Thoracic aorta (tissue), 2 donors: ENCODE measurements at places on chromosomes 12 and 14.

DNA sequence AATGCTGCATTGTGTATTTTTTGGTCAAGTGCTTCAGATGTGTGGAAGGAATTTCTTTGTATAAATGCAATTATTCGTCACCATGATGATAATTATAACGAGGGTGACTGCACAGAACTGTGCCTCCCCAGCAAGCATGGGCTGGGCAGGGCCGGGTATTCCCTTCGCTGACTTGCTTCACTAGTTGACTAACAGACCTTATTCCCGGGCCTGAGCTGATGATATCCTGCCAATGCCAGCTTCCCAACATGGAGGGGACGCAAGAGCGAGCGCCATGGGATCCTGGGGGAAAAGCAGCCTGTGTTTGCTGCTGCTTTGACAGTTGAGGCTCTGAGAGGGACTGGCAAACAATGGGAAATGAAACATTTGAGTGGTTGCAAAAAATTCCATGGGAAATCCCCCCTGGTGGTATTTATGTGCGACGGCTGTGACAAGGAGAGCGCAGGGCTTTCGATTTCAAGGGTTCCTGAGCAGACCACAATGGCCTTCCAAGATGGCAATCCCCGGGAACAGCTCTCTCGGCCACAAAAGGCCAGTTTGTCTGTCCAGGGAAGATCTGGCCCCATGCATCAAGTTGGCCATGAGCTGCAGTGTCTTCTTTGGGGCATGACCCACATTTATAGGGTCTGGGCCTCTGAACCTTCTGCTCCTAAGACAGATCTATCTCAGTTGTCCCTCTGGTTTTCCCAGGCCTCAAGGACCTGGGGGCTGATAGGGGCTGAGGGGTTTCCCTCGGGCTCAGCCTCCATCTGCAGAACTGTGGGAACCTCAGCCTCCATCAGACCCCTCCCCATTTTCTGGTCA is 21.9 kb upstream of the MAP1LC3B2 start:
- DNase-seq: no peak

GRCh38 chr14:22314183-22314820 is 274.7 kb downstream of the DAD1 start:
- no peak for DNase-seq

GRCh38 chr12:132444957-132445883 is 44.7 kb upstream of the FBRSL1 start:
- DNase-seq: no peak

DNA sequence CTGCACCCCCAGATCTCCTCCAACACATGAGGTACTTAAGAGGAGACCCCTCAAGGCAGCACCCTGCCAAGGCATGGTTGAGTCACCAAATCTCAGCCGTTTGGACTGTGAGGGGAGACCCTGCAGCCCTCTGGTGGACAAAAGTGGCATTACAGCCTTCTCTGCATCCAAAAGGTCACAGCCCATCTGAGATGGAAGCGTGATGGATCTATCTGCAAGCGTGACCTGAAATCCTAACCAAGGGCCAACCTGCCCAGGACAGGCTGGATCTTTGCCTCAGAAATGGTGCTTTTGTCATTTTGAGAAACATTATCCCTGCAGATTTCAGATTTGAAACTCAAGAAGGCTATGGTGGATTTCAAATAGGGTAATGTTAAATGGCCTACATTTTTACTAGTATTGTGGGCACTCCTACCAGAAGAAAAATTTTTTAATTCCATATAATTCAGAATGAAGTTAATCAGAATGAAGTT is 23.7 kb upstream of the DHRS4 start:
- DNase-seq: peak; percentile 60

DNA sequence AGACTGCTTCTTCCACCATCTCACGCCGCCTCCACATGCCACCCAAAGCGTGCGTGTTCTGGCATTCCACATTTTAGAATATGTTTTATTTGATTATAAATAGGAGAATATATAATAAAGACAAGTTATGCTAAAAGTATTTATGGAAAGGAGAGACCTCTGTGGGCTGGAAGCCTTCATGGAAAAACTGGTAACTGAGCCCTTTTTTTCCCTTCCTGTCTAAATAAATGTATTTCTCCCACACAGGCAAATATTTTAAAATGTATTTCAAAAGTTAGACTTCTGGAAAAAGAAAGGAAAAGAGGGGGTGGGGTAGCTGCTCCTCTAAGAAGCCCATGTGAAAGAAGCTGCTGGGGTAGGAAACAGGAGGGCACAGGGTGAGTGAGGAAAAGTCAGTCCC is 16.1 kb upstream of the NR4A1 start:
- no peak for DNase-seq

GRCh38 chr12:4273652-4274395 is at the start of gene CCND2:
CCND2 (plus strand) TSS chr12:4273762; CDS start chr12:4274041, 279 bp downstream.
- peak; percentile 75 for DNase-seq

- DNase-seq: no peak
Measured at GRCh38 chr12:29316752-29317151, 64.2 kb downstream of the ERGIC2 start.

- DNase-seq: no peak
Measured at GRCh38 chr12:72313806-72314205, 41.6 kb downstream of the TRHDE start.

GRCh38 chr12:98939350-98939749 is 294.3 kb downstream of the APAF1 start:
- DNase-seq: no peak

GRCh38 chr12:128458301-128458974 is 191.5 kb downstream of the TMEM132C start:
- no peak for DNase-seq

GRCh38 chr14:21525571-21525961 is 580 bp downstream of the SALL2 start:
- DNase-seq: no peak

GRCh38 chr14:29075761-29076160 is 309.2 kb downstream of the FOXG1 start:
- DNase-seq: no peak

GRCh38 chr12:98259693-98260092 is 255.7 kb upstream of the TMPO start:
- no peak for DNase-seq

- peak; percentile 7 for DNase-seq
Measured at GRCh38 chr14:96146131-96146771, 58.4 kb upstream of the BDKRB2 start.

- peak; percentile 16 for DNase-seq
Measured at GRCh38 chr12:88241862-88242570, 99.9 kb downstream of the TMTC3 start.

GRCh38 chr12:52494518-52494917 is 1.5 kb upstream of the KRT6A start:
- DNase-seq: no peak

- no peak for DNase-seq
Measured at GRCh38 chr12:24679126-24679525, 269.8 kb downstream of the BCAT1 start.

DNA sequence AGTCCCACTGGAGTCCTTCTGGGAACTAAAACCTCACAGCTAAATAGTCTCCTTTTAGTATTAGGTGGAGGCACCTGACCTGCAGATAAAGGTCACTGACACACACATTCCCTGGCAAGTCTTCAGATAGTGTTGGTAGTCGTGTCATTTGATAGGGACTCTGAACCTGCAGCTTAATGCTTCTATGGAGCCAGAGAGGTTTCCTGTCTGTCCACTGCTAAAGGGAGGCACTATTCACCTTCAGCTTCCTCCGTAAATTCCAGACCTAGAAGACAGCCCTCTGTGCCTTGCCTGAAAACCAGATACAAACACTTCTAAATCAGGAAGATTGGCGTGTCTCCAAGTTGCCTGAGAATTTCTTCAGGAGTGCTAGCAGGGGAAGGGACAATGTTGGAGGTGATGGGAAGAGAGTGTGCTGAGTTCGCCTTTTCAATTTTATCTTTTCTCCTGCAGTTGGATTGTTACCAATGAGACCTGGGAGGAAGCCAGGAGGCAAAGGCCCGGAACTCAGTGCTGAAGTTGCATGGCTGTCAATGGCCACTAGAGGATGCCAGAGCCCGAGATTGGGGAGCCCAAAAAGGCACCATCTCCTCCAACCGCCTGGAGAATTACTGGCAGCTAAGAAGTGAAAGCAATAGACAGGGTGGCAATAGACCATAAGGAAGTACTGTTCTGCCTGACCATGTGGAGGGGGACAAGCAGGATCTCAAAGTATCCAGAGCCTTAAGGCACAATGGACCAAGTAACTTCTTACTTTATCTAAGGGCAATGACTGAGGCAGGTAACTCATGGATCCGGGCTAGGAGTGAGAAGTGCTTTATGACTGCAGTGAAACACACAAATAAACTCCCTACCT is 81.6 kb upstream of the SCAF11 start:
- DNase-seq: no peak

DNA sequence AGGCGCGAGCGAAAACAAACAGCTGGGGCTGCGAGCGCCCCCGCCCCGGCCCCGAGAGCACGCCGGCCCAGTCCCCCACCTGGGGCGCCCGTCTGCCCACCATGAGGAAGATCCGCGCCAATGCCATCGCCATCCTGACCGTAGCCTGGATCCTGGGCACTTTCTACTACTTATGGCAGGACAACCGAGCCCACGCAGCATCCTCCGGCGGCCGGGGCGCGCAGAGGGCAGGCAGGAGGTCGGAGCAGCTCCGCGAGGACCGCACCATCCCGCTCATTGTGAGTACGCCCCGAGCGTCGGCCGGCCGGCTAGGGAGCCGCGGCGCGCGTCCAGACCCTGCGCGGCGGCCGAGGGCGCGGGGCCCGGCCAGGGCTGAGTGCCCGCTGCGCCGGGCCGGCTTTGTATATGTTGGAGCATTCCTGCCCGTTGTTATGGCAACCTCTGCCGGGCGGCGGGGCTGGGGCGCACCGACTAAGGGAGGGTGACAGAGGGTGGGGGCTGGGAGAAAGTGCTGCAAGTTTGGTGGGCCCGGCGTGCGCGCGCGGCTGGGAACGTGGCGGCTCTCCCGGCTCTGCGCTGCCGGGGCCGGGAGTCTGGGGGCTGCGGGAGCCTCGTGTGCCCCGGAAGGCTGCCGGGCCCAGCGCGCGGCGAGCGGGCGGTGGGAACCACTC is 367 bp downstream of the GALNT16 start:
- DNase-seq: no peak

DNA sequence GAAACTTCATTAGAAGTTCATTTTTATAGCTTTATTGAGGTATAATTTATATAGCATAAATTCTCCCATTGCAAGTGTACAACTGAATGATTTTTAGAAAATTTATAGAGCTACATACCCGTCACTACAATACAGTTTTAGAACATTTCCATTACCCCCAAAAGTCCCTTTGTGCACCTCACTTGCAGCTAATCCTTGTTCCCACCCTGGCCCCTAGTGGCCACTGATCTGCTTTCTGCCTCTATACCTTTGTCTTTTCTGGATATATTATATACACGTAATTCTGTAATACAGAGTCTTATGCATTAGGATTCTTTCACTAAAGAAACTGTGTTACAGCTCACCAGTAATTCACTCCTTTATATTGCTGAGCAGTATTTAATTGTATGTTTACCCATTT is 145.1 kb upstream of the DIO2 start:
- DNase-seq: no peak

DNA sequence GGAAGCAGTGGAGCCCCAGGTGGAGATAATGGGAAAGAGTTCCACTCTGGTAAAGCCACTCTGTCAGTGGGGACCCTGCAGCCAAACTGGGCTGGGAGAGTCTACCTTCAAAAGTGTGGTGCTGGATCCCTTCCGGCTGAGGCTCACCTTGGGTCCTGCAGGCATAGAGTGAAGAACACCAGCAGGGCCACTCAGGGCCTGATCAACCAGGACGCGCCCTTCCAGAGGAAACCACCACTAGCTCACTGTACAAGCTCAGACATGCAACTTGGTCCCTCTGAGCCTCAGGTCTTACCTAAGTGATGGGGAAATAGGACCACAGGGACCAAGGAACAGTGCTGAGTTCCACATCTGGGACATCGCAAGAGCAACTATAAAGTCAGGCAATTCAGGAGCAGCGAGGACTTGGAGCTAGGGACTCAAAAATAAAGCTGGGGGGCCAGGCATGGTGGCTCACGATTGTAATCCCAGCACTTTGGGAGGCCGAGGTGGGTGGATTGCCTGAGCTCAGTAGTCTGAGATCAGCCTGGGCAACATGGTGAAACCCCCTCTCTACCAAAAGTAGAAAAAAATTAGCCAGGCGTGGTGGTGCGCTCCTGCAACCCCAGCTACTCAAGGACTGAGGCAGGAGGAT is 5.9 kb upstream of the PRPH start:
- no peak for DNase-seq

GRCh38 chr12:92134638-92135274 is 10.9 kb downstream of the BTG1 start:
- DNase-seq: no peak

DNA sequence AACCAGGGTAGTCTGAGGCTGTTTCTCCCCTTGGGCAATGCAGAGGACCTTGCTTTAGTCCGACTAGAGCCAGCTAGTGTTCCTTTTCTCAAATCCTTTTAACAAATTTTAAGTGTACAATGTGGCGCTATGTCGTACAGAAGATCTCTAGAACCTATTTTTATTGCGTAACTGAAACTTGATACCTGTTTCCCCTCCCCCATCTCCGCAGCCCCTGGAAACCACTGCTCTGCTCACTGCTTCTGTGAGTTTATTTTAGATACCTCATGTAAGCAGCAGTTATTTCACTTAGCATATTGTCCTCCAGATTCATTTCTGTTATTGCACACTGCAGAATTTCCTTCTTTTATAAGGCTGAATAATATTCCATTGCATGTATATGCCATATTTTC is 1092.3 kb downstream of the AACS start:
- DNase-seq: no peak

GRCh38 chr14:76810953-76811400 is 1.7 kb downstream of the ANGEL1 start:
- DNase-seq: no peak

DNA sequence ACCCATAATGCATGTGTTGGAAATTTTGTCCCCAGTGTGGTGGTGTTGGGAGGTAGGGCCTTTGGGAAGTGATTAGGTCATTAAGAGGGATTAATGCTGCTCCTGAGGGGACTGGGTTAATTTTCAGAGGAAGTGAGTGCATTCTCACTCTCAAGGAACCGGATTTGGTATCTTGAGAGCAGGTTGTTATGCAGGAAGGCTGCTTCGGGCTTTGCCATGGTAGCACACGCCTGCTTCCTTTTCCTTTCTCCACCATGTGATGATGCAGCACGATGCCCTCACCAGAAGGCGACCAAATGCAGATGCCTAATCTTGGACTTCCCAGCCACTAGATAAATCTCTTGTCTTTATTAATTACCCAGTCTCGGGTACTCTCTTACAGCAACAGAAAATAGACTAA is 257.1 kb downstream of the SSPN start:
- no peak for DNase-seq

GRCh38 chr14:102898776-102899515 is 23.5 kb upstream of the AMN start:
- no peak for DNase-seq

- DNase-seq: no peak
Measured at GRCh38 chr12:67764946-67765619, 116.5 kb downstream of the DYRK2 start.

DNA sequence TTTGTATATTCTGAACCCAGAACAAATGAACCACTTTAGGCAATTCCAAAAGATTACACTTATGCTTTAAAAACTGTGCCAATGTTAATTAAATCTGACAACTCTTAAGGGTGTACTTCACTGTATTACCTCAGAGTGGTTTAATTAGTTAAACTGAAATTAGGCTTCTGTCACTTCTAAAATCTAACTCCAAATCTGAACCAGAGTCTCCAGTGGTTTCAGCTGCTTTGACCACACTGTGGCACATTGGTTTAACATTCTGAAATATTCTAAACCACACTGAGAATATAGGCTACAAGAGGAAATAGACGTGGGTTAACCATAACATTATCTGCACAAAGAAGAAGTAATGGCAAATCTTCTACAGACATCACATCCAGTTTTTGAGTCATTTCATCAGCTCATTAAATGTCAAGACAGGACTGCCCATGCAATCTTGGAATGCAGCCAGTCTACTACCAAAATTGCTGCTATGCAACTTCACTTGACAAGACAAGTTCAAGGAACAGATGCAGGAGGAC is 94.8 kb downstream of the LRP6 start:
- no peak for DNase-seq
